Right renal pelvis (tissue), 4 donors: ENCODE measurements at places on chromosomes 6 and 20.

DNA sequence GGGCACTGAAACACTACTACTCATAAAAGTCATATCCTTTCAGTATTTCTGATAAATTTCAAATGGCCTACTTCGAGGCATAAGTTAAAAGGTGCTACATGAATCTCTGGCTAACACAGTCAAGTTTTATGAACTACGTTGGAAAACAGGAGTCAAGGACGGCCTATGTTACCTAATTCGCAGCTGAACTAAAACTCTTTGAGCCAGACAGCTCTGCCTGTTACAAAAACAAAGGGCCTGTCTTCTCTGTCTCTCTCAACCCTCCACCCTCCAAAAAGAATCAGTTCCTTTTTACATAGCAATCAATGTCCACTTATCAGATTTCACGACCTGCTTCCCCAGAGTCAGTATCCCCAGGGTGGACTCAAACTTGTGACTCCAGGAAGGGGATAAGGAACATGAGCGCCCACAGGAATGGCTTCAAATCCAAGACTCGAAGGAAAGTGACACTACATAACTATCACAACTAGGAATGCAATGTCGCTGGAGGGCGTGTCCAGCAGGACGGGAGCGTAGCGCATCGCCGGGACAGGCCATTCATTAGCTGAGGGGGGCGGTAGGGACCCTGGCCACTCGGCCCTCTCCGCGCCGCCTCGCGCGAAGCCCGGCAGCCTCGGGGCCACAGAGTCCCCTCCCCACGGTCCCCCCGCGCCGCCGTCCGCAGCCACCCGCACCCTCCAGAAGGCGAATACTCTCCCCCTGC, 591 bp downstream of the IBTK start:
- peak; percentile 59 for DNase-seq

DNA sequence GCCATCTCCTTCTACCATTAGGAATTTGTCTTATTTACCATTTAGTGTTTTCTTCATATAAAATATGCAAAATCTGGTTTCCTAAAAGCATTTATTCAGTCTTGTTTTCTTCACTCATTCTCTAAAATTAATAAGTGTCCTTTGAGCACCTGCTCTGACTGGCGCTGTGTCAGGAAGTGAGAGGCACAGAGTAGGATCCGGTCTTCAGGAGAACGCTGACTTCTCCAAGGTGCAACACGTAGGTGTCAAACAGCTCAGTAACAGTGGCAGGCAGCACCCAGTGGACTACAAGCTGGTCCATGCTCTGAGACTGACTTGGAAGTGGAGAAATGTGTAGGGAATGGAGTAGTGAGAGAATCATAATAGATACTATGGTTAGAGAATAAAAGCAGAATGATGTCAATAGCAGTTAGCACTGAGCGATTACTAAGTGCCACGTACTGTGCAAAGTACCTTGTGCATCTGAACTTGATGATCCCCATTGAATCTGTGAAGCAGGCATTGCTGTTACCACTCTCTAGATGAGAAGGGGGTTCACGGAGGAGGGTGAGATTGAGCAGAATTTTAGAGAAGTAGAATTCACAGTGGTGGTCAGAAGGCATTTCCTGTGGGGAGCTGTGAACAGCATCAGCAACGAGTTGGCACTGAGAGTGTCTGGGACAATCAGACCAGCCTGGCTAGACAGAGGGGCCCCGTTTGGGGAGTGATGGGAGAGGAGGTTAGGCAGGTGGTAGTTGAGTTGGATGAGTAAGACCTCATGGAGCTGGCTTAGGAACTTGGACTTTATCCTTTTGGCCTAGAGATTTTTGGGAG, 569.8 kb downstream of the QKI start:
- DNase-seq: no peak

- DNase-seq: no peak
These were observed 166.0 kb downstream of the VEGFA start for GRCh38 chr6:43935921-43936439.

DNA sequence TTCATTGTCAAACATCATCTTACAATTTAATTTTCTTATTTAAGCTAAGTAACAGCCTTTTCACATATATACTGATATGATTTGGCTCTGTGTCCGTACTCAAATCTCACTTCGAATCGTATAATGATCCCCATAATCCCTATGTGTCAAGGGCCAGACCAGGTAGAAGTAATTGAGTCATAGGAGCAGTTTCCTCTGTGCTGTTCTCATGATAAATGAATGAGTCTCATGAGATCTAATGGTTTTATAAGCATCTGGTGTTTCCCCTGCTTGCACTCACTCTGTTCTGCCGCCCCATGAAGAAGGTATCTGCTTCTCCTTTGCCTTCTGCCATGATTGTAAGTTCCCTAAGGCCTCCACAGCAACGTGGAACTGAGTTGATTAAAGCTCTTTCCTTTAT, 25.1 kb upstream of the CMTR1 start:
- no peak for DNase-seq

GRCh38 chr6:147776631-147777213, 268.2 kb downstream of the SAMD5 start:
- no peak for DNase-seq

- peak; percentile 37 for DNase-seq
These were observed 97.2 kb downstream of the KIF16B start for GRCh38 chr20:16476032-16476431.

GRCh38 chr6:124536842-124537191, 425.4 kb upstream of the RNF217 start:
- no peak for DNase-seq

DNA sequence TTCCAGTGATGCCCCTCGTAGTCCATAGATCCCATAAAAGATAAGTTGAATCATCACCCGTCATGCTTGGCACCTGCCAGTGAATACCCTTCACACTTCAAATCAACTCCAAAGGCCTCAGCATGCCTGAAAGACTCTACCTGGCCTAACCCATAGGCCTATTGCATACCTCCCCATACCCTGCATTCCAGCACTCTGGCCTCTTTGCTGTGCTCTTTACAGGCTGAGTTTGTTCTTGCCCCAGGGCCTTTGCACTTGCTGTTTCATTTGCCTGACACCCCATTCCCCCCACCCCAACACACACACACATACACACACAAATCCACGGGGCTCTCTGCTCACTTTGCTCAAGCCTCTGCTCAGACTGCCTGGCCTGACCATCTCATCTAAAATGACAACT, 3.0 kb upstream of the GFOD1 start:
- DNase-seq: no peak

DNA sequence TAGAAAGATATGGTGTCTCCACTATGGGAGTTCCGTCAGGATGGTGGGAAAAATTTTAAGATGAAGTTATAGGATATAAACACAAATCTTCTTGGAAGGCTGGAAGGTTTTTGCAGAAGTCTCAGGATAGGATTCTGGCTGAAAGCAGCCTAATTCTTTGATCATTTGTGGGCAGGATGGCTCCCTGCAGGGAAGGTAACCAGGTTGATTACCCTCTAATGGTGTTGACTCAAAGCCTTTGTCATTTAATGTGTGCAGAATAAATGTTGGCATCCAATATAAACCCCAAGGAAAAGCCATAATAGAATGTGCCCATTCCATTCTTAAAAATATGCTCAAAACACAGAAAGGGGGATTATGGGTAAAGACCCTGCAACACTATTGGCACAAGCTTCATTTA, 204.3 kb downstream of the EPM2A start:
- DNase-seq: no peak

DNA sequence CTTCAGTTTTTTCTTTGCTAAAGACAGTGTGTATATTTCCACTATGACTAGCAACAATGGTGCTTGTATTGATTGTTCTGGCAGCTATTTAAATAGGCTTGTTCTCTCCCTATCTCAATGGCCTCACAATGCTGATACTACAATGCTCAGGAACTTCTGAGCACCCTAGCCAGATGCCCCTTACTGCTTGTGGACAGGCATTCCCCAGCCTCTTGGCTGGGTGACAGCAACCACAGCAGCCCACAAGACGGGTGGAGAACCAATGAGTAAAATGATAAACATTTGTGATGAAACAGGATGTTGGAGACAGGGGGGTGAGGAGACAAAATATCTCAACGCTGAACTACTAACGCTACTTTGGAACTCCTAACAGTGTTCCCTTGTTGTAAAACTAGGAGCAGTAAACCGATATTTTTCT, 42.3 kb downstream of the HIVEP2 start:
- no peak for DNase-seq

GRCh38 chr20:43544501-43544900, 14.3 kb upstream of the SGK2 start:
- no peak for DNase-seq

DNA sequence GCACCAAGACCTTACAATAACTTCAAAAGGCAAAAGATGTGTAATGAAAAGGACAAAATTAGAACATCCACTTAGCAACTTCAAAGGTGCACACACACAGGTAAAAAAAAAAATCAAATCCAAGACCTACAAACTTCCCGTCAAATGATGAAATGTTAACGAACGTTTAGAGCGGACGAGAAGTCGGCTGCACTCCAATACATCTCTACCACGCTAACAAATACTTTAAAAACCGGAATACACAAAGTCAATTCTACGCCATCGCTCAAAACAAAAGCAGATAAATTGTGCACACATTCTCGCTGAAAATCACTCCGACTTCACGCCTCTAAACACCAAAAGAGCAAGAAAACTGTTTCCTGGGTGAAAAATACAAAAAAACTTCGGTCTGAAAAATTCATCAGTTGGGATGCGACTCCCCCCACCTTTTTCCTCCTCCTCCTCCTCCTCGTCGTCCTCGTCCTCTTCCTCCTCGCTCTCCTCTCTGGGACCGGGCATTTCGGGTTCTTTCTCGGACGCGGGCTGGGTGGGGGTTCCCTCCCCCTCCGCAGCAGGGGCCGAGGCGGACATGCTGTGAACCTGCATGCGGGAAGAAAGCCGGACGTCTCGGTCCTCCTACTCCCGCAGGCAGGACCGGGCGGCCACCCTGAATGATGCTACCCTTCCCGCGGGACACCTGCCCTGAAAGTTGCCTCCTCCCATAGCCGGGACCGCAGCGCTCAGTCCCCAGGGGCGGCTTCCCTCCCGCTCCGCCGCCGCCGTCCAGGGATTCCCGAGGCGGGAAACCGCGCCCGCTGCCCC, 712 bp downstream of the DEK start:
- DNase-seq: no peak

DNA sequence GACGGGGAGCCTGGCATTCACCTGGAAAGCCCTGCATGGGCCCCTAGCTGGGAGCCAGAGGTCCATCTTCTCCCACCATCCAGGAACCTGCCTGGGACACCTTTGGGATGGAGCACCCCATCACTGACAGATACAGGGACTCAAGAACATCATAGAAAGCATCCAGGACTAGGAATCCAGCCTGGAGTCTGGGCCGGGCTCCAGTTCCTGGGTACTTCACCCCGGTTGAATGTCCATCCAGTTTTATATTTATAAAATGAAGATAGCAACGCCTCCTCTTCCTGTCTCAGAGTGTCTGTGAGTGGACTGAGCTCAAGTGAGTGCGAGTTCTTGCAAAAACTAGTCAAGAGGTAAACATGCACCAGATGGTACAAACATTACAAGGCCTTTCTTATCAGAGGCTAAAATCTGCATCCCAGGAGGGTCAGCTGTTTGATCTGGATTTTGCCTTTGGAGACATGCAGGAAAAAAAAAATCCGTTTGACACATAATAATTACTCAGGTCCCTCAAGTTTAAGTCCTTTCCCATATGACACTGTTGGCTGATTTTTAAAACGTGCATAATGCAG, 27.4 kb downstream of the ZC3H12D start:
- DNase-seq: no peak

DNA sequence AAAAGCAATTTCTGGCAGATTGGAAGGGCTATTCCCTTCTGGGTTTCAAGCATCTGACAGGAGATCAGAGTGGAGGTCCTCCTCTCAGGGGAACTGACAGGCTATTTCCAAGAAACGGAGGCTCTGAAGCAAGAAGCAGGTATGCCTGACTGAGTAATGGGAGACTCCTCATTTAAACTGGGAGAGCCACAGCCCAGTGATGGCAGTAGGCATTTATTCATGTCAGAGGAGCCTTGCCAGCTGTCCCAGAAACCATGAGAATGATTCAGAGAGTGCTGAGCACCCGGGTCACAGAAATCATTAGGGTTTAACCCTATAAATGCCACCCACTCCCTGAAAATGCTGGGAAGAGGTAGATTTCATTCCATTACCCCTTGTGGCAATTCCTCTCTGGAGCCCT, 247.5 kb upstream of the RNF217 start:
- no peak for DNase-seq

GRCh38 chr6:912871-913835, 220.2 kb upstream of the EXOC2 start:
- DNase-seq: peak; percentile 23

DNA sequence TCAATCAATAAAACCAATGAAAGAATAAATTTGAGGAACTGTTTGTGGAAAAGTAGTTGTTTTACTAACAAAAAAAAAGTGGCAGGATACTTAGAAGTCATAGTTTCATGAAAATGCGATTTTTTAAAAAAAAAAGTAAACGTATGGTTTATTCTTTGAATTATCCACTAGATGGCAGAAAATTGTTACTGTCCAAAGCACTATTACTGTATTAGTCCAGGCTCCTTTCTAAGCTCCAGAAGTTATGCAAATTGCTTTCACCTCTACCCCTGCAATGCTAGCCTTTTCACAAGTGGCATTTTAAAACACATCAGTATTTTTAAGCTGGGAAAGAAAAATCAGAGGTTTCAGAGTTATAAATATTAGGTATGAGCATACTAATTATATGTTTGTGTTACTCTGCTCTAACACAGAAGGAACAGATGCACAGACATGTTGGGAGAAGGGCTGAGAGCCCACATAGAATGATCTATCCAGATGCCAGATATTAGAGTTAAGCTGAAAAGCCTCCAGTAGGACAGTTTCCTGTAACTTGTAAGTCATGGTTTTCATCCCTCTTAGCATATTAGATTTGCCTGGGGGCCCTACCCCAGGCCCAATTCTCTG, 63.9 kb downstream of the FHL5 start:
- DNase-seq: peak; percentile 3

GRCh38 chr20:12453711-12454110, 536.0 kb downstream of the BTBD3 start:
- DNase-seq: no peak

DNA sequence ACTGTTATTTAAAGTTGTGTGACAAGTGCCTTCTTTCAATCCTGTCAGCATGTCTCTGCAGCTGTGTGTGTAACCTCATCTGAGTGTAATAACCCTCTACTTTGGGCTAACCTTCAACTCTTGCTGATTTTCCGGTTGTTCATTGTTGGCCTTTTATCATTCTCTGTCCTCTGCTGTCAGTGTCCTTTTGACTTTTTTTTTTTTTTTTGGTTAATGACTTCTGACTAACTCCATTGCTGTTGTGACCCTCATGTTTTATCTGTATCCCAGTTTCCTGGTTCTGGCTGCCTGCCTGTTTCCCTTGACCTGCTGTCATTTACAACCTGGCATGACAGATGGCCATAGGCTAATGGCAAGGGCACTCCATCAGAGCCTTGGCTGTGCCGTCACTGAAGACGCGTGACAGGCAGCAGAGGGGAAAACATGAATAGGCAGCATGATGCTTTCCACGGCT, 145.7 kb upstream of the MAN1A1 start:
- no peak for DNase-seq

- no peak for DNase-seq
These were observed 353.1 kb downstream of the MAFB start for GRCh38 chr20:40335901-40336351.

GRCh38 chr6:46287681-46288080, 116.9 kb upstream of the ENPP5 start:
- DNase-seq: no peak

- DNase-seq: no peak
These were observed 44.1 kb downstream of the BLTP3A start for GRCh38 chr6:34836008-34836407.
